Cerebellar nuclear complex (tissue), 1 donor: ENCODE measurements at places on chromosomes 5 and 9.

DNA sequence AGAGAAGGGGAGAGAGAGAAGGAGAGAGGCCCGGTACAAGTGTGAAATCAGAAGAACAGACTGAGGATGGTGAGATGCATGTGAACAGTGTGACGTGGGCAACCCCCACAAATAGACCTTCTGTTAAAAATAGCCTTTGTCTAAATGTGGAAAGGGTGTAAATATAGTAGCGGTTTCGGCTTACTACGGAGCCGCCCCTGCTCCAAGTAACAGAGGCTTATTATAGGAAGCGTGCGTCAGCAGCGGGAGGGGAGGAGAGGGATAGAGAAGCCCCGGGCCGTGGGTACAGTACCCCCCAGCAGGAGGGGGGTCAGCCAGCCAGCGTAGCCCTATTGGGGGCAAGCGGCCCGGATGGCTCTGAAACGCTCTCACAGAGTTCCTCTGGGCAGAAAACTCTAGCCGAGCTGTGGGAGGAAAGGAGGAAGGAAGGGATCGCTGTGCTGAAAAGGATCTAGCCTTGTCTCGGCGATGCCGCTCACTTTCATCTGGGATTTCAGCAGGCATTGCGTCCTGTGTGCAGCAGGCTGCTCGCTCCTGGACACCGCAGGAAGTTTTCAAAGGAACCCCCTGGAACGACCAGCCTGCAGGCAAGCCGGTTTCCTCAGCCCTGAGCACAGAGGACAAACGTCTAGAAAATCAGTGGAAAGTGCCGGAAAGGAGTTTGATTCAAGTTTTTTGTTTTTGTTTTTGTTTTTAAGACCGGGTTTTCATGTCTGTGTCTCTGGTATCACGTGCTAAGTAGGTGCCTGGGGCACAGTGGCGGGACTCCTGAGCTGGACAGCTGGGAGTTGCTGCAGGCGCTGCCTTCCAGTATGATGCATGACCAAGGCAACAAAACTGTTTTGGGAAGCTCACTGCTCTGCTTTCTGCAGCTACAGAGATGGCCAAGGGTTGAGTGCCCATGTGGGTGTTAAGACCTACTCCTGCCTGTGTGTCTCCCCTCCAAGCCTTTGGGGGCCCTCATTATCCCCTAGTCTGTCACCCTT is 146.6 kb downstream of the SEC61B start:
- no peak for DNase-seq

DNA sequence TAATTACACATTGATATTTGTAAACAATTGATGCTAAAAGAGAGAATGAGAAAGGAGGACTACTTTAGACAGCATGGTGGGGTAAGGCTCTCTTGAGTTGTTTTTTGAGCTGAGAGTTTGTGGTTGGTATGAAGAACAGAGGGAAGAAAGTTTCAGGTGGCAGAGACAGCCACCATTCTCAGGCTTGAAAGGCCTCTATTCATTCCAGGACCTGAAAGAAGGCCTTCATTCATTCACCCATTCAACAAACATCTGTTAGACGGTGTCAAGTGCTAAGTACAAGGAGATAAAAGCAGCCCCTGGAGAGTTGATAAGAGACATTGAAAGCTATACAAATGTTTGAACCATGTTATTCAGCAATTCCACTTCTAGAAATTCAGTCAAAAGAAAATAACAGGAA is 21.7 kb upstream of the ADAM19 start:
- no peak for DNase-seq

DNA sequence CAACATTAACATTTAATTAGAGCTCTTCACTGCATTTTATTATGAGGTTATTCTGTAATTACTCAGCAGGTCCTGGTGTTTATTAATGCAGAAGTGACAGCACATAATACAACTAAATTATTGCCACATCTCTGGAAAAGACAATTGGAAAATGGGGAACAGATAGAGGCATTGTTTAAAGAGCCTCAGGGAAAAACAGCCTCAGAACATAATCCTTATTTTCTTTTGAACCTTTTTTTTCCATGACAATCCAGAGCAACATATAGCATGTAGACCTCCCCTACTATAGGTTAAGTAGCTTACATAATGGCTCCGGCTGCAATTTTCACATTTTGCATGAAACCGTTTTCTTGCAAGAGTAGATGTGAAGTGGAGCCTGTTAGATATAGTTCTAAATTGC is 87.2 kb downstream of the RMI1 start:
- no peak for DNase-seq

GRCh38 chr9:121786998-121787422 is 135.6 kb downstream of the DAB2IP start:
- DNase-seq = no peak

DNA sequence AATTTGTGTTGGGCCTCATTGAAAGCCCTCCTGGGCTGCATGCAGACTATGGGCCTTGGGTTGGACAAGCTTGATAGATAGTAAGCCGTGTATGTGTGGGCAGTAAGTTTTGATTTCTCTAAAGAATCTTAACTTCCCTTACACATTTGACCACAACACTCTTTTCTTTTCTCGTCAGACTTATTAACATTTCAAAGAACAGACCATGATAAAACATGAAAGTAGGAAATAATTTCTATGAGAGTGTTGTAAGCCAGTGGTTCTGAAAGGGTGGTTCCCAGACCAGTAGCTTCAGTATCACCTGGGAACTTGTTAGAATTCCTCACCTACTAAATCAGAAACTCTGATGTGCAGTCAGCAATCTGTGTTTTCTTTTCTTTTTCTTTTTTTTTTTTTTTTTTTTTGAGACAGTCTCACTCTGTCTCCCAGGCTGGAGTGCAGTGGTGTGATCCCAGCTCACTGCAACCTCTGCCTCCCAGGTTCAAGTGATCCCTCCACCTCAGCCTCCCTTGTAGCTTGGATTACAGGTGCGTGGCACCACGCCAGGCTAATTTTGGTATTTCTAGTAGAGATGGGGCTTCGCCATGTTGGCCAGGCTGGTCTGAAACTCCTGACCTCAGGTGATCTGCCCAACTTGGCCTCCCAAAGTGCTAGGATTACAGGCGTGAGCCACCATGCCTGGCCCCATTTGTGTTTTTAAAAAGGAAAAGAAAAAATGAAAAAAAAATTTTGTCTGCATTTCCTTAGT is 20.0 kb upstream of the GCNT1 start:
- no peak for DNase-seq

DNA sequence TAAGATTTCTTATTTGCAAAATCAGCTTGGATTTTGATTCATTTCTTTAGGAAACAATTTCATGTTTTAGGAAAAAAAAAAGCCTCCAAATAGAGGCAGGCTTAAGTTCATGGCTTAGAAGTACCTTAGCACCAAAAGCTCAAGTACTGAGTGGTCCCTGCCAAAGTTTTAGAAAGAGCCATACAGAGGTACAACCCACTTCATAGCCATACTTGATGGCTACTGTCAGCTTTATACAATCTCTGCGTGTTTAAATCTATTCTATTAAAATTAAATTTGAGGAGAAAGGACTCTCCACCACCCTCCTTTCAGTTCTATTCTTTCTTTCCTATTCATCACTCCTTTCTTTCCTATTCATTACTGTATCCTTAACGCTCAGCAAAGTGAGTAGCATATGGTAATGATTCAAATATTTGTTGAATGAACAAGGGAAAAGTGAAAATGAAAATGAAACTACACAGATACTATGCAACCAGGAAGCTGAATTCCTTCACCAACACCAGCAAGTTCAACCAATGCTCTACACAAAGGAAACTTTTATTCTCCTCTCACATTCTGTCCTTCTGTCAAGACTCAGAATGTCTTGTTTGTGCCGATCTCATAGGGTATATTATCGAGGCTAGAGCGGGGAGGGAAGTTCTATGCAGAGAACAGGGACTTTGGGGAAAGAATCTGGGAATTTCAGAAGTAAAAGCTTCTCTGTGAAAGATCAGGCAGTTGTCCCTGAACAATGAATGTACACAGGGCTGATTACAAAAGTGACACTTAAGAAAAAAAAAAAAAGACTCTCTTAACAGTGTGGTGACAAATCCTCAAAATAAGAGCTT is 138.6 kb upstream of the SPEF2 start:
- DNase-seq = no peak

DNA sequence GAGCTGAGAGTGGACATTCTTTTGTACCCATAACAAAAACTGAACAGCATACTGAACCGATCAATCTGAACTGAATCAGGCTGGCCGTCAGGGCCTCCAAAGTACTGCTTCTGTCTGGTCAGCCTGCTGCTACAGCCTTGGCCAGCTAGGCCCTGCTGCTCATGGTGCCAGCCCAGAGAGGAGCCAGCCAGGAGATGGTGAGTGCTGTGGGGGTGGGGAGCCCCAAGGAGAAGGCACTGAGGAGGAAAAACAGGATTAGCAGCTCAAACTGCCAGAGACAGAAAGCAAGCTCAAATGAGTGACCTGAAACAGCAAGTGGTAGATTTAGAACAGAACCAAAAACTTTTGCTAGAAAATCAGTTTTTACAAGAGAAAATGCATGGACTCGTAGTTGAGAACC is 23.9 kb downstream of the SRP19 start:
- peak; percentile 66 for DNase-seq

GRCh38 chr5:122727112-122727541 is 47.8 kb upstream of the SNX2 start:
- no peak for DNase-seq

DNA sequence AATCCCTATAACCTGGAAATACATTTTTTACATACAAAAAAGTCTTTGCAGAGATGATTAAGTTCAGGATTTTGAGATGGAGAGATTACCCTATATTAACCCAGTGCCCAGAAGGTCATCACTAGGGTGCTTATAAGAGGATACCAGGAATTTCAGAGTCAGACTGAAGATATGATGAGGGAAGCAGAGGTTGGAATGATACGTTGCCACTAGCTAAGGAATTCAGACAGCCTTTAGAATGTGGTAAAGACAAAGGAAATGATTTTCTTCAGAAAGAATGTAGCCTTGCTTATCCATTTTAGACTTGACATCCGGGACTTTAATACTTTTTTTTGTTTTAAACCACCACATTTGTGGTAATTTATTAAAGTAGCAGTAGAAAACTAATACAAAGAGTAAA is 2176.8 kb upstream of the C9orf72 start:
- no peak for DNase-seq

DNA sequence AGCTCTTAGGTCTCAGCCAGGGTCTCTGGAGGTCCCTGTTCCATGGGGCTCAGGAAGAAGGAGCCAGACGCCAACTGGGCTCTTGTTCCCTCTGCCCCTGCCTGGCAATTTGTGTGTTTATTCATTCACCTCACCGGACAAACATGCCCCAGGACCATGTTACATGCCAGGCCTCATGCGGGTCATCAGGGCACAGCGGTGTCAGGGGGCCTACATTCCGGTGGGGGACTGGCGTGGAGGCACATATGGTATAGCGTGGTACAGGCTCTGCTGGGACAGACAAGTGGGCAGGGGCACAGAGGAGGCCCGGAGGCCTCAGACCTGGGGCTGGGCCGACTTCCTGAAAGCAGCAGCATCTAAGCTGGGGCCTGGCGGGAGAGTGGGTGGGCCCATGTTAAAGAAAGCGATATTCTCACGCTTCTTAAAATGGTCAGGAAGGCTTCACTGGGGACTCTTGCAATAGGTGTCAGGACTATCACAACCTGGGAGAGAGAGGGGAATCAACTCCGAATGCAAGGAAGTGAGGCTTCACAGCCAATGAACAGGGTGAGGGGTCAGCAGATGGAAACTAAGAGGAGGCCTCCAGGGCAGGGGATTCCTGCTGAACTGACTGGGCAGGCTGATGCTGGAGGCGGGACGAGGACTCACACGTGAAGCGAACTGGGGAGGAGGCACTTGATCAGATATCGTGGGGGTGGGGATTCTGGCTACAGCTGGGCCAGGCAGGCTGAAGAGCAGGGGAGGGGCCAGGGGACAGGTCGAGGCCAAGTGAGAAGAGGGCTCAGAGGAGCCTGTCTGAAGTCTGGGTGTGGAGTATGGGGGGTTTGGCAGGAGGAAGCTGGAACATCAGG is 41.9 kb downstream of the NCS1 start:
- no peak for DNase-seq

DNA sequence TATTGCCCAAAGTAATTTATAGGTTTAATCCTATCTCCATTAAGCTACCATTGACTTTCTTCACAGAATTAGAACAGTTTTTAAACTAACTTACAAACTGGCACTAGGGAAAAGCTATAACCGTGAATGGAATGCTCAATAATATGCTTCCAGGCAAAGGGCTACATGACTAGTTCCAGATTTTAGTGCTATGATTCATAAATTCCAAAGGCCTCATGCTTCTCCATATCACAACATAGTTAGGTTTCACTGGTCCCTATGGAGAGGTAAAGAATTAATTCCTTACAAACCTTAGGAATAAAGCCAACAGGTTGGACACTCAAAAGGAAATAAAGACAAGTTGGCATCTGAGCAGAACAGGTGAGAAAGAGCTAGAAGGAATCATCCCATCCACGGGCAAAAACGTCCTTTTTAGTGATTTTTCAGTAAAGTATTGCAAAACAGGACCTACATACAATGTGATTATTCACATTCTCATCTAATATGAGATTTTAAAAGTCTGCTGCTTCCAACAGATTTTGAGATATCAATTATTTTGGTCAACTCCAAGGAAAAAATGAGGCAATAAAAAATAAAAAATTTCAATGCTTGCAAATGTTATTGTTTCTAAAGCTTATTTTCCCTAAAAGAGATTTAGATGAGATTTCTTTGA is 97.0 kb upstream of the TARS1 start:
- DNase-seq = no peak

DNA sequence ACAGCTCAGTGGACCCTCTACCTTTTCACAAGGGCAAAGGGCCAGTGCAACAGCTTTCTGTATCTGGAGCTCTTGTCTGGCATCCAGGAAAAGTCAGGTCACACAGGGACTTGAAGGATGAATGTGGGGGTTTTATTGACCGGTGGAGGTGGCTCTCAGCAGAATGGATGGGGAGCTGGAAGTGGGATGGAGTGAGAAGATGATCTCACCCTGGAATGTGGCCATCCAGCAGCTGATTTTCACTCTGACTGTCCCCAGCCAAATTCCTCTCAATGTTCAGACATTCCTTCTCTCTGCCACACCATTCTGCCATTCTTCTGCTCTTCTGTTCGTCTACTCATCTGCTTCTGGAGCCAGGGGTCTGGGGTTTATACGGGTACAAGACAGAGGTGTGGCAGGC is 1119.9 kb downstream of the TAF11L14 start:
- DNase-seq = no peak

DNA sequence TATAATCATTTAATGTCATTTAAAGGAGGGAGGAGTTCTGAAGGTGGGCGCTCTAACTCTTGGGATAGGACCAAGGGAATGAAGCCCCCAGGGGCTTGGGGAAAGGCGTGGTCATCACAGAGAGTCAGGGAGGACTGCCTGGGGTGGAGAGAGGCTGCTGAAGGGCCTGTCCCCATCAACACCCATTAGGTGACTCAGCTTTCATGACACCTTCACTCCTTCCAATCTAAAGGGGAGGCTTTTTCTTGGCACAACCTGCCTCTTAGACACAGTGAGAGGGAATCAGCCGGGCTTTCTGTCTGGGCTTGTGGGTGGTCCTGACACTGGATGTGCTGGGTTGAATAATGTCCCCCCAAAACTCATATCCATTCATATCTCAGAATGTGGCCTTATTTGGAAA is 31.4 kb upstream of the ANKRD33B start:
- no peak for DNase-seq

GRCh38 chr5:147517383-147517782 is 7.5 kb upstream of the DPYSL3 start:
- no peak for DNase-seq

GRCh38 chr9:75432888-75433287 is 344.6 kb downstream of the OSTF1 start:
- no peak for DNase-seq
